Thoracic aorta (tissue), 2 donors: ENCODE measurements at places on chromosomes 16 and 17. TPM values are rescaled to one million over a fixed set of nuclear protein-coding genes. Genes with fewer than 3 reads are reported as not detected.
A peak's percentile ranks its signal among the peaks of the same experiment; 100 is the strongest.

C1QTNF1 gene
- total RNA-seq: 445 TPM

CHST5 gene
- total RNA-seq: not detected

MPP3 gene
- 73.8 TPM for total RNA-seq

SPNS2 gene
- total RNA-seq: 9.1 TPM

MYH2 gene
- total RNA-seq: 0.28 TPM

EPX gene
- not detected for total RNA-seq

BCL6B gene
- 0.95 TPM for total RNA-seq

GP1BA gene
- not detected for total RNA-seq

ARHGDIG gene
- not detected for total RNA-seq

DUS2 gene
- total RNA-seq: 5.3 TPM

PCTP gene
- 11.9 TPM for total RNA-seq

SYNRG gene
- 23.6 TPM for total RNA-seq

MARCHF10 gene
- not detected for total RNA-seq

LGALS9B gene
- not detected for total RNA-seq

GRCh38 chr16:72566174-72566573 is 394.2 kb upstream of the PMFBP1 start:
- DNase-seq: no peak

- no peak for DNase-seq
Observed at GRCh38 chr17:74079537-74080300, 123.8 kb upstream of the RPL38 start.

DNA sequence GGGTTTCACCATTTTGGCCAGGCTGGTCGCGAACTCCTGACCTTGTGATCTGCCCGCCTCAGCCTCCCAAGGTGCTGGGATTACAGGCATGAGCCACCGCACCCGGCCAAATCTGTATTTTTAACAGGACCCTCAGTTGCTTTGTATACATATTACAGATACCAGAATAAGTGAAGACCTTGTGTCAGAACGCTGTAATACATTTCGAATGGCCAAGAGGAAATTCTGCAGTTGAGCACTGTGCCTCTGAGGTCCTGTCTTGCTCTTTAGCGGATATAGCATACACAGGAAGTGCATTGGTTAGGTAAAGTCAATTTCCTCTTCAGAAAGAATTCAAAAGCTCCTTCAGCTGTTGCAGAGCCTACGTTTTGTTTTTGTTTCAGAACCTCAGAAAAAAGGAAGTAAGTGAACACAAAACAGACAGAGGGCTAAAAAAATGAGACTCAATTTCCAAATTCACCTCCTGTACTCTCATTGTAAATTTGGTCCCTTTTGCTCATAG is 15.7 kb downstream of the CRLF3 start:
- no peak for DNase-seq

GRCh38 chr17:3870871-3871306 is 22.0 kb downstream of the CAMKK1 start:
- DNase-seq: no peak

GRCh38 chr17:7215136-7215638 is 4.4 kb downstream of the DLG4 start:
- DNase-seq: no peak

DNA sequence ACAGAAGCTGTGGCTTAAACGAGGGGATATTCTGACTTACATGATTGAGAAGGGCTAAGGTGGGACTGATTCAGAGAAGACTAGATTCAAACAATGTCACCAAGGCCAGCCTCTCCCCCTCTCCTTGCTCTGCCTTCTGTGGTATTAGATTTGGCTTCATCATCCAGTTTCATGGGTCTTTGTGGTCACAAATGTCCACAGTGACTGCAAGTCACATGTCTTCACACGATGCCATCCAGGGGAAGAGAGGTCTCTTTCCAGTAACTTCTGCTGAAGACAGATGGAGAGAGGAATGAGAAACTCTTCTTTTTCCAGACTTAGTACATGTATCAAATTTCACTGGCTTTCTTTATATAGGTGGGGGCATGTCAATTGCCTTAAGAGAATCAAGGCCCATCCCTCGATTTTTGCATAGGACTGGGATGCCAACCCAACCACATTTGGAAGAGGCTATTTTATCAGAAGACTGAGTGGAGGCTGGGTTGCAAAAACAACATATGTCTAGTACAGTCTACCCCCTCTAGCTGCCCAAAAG is 57.3 kb upstream of the HNF1B start:
- no peak for DNase-seq

GRCh38 chr17:62112229-62112628 is 47.2 kb upstream of the MED13 start:
- no peak for DNase-seq

GRCh38 chr17:7654832-7655540 is 4.3 kb downstream of the ATP1B2 start:
- no peak for DNase-seq

DNA sequence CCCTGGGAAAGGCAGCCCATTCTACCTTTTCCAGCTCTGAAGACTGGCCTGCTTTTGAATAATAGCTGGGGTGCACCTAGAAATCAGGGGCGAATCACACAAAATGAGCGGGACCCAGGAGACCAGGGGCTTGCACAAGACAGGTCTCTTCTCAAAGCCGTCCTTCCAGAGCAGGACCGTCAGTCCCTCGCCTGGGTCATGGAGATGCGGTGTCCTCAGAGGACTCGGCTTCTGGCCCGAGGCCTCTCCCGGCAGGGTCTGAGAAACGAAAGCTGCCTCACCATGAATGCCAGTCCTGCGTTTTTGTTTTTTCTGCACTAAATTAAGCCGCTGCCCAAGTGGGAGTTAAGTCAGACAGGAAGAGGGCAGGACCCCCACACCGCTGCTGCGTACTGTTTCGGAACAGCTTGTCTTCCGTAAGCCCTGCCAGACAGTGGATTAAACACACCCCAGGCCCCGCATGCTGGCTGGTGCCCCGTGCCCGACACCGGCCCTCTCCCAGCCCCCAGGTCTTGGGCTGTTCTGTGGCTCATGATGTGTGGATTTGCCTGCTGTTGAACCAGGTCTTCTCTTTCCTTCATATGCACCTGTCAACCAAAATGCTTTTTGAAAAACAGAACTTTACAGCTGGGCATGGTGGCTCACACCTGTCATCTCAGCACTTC is 142.1 kb upstream of the RPH3AL start:
- no peak for DNase-seq

- no peak for DNase-seq
Observed at GRCh38 chr17:36001110-36001771, at the start of gene CCL15. CCL15 (minus strand) TSS chr17:36001553; CDS start chr17:36001492, 61 bp downstream.

- DNase-seq: no peak
Observed at GRCh38 chr16:27242398-27242797, 26.2 kb downstream of the NSMCE1 start.

DNA sequence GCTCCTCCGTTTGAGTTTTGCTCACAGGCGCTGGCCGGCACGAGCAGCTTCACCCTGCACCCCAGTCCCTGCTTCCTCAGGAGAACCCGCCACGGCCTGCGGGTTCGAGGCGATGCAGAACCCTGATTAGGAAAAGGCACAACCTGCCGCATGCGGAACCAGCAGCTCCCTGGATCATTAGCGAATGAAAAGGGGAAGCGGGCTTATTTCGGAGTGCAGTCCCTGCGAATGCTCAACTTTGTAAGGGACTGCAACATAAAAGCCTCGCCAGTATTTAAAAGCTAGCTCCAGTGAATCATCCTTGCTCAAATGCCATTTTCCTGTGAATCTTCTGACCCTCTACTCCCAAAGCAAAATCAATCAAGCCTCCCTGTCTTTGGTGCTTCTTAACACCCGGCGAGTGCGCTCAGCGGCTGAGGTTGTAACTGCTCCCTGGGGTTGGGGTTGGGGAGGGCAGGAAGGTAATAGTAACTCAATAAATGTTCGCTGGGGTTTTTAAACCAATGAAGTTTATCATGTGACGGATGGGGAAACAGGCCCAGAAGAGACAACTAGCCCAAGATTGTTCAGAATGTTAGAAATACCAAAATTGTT is 678 bp upstream of the AKAP10 start:
- no peak for DNase-seq

GRCh38 chr17:60139438-60140285 is 10.1 kb upstream of the CA4 start:
- no peak for DNase-seq

DNA sequence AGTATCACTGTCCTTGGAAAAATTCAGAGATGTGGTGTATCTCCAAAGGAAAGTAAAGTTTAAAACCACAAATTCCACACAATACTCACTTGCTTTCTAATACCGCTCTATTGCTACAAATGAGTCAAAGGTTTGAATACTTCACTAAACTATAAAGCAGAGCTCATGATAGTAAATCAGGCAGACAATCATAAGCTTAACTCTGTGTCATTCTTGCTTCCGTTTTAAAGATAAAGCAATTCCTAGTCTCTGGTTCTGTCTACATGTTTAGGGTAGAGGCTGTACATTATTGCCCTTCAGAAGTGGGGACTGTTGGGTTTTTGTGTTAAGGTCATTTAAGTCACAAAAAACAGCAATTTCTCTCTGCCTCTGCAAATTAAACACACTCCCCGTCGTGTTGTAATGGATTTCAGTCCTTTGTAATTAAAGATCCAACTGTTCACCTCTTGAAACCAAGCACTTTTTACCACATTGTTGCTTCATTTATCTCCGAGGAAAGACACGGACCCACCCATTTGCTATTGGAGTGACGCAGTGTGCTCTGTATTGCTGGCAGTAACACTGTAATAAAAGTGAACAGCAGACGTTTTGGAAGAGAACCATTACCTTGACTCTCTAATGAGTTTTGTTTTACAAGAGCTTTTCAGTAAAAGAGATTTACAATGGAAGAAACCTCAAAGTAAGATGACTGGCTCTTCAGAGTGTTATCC is 83.1 kb upstream of the CNTNAP4 start:
- DNase-seq: no peak

DNA sequence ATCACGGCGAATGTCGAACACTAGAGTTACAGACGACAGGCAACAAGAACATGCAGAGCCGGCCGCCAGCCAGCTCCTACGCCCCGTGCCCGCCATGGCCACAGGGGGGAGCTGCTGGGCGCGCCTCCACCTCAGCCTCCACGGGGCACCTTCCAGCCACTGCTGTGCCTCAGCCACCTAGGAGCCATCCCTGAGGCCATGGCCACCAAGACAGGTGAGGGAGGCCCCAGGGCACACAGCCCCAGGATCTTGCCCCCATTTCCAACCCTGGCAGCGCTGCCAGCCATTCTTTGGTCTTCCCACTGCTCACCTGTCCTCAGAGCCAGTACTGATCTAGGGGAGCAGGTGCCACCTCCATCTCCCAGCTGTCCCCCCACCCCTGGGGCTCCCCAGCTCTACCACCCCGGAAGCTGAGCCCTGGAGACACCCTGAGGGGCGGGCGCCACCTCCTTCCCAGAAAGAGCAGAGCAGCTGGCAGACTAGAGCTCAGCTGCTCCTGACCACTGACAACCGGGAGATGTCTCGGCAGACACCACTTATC is 11.8 kb downstream of the GNPTG start:
- no peak for DNase-seq

- DNase-seq: no peak
Observed at GRCh38 chr17:80356231-80356856, 58.6 kb upstream of the ENDOV start.

GRCh38 chr17:21287703-21288449 is 3.4 kb downstream of the MAP2K3 start:
- DNase-seq: peak; percentile 94

- no peak for DNase-seq
Observed at GRCh38 chr17:77457572-77458201, 316.9 kb downstream of the SEC14L1 start.

DNA sequence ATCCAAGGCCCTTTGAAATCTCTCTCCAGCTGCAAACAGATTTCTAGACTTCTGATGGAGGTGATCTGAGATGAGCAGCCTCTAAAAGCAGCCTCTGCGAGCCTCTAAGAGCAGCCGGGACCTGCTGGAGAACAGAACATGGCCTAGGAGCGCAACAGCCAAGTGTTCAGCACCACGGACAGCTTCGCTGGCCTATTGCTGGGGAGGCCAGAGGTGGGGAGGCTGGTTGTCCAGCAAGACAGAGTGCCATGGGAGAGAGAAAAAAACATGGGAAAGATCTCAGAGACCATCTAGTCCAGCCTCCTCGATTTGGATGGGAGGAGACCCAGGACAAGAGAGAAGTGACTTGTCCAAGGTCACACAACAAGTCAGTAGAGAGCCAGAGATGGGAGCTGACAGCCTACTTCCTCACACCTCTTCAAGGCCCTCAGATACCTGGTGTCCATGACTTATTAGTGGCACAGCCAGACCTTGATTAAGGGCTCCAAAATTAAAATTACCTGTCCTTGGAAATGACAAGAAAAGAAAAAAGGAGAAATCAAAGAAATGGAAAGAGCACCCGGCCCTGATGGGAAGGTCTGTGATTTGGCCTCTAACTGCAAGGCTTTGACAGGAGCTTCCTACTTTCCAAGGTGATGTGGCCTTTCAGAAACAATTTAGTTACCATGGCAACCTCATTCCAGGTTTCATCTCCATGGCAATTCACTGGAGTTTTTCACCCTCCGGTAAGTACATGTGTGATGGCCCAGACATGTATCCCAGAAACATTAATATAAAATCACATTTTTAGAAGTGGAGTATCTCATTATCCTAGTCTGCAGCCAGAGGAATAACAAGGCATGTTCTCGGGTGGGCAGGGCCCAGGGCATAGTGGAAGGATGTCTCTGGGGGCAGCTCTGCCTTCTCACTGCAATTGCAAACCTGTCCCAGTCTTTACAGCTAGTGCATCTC is 14.5 kb downstream of the RPRML start:
- DNase-seq: no peak

DNA sequence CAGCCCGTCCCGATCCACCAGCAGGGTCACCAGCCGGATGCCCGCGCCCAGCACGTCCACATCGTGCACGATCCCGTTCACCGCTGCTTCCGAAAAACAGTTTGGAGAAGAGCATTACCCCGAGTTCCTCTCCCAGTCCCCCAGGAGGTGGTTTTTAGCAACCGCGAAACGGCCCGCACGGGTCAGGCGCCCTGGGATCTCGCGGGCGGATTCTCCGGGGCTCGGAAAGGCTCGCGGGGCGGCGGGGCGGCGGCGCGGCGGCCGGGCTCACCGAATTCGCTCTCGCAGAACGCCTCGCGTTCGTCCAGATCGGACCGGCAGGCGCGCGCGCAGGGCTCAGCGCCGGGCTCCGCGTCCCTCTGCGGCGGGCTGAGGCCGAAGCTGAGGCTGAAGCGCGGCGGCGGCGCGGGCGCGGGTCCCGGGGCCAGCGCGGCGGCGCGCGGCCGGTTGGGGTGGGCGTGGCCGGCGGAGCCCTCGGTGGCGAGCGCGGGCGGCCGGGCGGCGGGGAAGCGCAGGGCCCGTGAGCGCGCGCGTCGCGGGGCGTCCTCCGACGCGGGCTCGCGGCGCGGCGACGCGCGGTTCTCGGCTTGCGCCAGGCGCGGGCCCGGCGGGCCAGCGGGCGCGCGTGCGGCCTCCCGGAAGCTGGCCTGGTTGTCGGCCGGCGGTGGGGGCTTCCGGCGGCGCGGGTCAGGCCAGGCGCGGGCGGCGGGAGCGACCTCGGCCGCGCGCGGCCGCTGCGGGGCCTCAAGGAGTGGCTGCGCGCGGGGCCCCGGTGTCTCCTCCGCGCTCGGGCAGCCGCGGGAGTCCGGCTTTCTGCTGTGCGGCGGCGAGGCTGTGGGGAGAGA is 2.9 kb downstream of the C17orf58 start:
- DNase-seq: peak; percentile 19

- DNase-seq: no peak
Observed at GRCh38 chr17:37147301-37147812, 198.6 kb downstream of the AATF start.

GRCh38 chr17:7045492-7046126 is 1.7 kb upstream of the SLC16A11 start:
- DNase-seq: no peak
